ENCODE measurements at places on chromosomes 5 and 9.
A peak's percentile ranks its signal among the peaks of the same experiment; 100 is the strongest.

GRCh38 chr9:16828340-16829281 is 41.9 kb downstream of the BNC2 start:
- DNase-seq: no peak

DNA sequence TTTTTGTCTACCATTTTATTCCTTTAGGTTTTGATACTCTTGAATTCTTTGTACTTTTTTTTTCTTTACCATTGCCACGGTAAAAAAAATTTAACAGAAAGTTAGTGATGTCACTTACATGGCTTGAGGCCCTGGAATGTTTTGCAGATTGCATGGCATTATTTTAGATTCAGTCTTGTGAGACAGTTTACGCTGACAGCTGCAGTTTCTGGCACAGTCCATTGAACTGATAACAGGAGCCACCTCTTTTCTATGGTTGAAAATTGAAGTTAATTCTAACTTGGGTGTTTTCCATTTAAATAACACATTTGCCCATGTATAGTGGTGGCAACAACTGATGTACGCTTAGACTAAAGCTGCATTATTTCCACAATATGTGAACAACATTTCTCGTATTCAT is 1028.5 kb downstream of the CDH18 start:
- DNase-seq: no peak

- DNase-seq: no peak
Measured at GRCh38 chr5:173098787-173099186, 42.6 kb downstream of the CREBRF start.

- no peak for DNase-seq
Measured at GRCh38 chr9:17065062-17065461, 69.8 kb upstream of the CNTLN start.

DNA sequence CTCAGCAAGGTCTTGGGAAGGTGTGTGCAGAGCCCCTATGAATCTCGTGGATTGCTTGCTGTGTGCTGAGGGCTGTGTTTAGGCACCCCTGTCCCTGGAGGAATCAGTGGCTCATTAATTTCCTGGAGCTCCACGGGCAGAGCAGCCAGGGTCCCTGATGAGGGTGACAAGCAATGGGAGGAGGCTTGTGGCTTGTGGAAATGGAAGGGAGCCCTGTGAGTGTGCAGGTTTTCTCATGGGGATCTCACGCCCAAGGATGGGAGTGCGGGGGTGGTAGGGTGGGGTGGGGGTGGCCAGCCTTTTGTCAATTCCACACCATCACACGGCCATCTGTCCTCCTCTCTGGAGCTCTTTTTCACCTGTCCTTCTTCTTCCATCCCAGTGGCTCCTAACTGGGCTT is 25.3 kb downstream of the PHF2 start:
- no peak for DNase-seq

- DNase-seq: no peak
Measured at GRCh38 chr5:173689171-173689736, 72.8 kb upstream of the BOD1 start.

- DNase-seq: no peak
Measured at GRCh38 chr9:38727497-38728001, 7.6 kb upstream of the FAM240B start.

DNA sequence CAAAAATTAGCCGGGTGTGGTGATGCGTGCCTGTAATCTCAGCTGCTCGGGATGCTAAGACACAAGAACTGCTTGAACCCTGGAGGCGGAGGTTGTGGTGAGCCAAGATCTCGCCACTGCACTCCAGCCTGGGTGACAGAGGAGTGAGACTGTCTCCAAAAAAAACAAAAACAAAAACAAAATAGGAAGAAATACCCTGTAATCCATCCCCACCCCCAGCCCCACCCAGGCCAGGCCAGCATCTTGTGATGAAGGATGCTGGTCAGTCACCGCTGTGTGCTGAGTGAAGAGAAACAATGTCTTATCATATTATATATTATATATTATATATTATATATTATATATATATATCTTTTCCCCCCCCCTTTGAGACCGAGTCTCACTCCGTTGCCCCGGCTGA is 15.4 kb upstream of the CCIN start:
- no peak for DNase-seq

DNA sequence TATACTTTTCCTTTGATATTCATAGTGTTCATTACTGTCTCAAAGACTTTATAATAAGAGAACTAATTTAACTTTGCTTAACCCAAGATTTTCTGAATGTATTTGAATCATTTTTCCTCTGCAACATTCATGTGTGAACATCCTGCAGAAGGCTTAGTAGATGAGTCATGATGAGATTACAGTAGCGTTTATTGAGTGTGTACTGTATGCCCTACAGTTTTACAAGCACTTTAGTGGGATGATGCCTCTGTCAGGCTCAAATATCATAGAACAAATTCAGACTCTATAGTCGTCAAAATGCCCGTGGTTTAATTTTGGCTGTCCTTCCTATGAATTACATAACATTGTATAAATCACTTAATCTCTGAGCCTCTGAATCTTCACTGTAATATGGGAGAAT is 41.2 kb downstream of the FYB1 start:
- no peak for DNase-seq

DNA sequence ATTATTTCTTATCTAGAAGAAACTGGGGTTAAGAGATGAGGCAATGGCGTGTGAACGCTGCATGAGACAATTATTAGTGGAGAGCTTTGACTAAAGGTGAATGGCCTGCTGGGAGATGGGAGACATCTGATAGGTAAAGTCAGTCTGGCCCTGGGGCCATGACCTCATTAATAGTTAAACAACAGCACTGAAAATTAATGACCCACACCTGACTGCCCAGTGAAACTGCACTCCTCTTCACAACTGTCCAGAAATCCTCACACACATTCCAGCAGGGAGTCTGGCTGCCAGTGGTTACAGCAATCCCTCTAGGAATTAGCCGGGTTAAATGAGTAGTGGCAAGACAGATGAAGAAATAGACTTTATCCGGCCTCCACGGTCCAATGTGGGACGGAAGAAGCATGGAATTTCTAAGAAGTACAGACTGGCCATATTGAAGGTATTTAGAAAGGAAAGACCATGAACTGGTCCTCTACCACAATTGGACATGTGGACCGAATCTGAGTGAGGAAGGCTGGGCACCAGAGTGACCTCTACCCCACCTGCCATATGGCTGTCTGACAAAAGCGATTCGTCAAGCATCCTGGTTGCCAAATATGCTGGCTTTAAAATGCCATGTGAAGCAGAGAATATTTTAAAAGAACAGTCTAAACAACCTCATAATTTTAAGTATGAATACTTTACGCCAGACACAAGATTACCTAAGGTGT is 138.4 kb downstream of the EFNA5 start:
- DNase-seq: no peak

- DNase-seq: no peak
Measured at GRCh38 chr5:23208959-23209431, 298.4 kb upstream of the PRDM9 start.

DNA sequence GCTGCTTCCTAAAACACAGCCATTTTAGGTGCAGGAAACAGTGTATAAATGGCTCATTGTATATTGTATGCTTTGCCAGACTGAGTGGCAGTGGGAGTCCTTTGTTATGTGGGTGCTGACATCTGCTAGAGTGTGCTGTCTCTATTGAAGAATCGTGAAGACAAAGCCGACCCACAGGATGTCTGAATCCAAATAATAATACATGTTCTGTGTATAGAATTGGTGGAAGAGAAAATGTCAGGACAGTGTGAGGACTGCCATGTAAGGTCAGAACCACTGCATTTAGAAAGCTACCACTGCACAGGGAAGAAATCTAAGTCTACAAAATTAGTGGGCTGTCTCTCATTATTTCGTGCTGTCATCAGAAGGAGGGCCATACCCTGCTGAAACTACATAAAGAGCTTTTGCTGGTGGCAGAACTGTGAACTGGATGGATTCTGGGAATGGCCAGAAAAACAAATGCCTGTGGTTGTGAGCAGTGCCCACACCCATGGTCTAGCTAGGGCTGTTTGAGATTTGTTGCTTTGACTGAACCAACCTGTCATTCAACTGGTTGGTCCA is 2.5 kb downstream of the IL7R start:
- DNase-seq: no peak

GRCh38 chr9:114958844-114959235 is 28.4 kb upstream of the TNFSF8 start:
- no peak for DNase-seq

DNA sequence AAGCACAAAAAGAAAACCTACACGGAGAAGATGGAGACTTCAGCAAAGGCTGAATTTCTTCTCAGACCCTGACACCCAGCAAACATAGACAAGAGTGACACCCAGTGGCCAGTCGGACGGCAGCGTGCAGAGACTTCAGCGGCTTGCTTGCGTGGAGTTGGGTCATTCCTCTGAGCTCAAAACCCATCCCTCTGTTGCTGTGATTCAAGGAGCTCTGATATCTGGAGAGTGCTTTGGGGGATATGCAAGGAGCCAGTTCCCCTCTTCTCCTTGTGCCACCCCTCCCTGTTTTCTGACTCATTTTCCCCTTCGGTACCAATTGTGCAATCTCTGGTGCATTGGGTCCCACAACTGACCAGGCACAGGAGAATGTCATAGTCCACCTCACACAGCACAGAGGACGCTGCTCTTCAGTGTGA is 27.5 kb downstream of the SH3TC2 start:
- peak; percentile 34 for DNase-seq

- no peak for DNase-seq
Measured at GRCh38 chr5:27571681-27572080, 533.3 kb upstream of the CDH9 start.

GRCh38 chr9:92608241-92608908 is 61.6 kb downstream of the IPPK start:
- no peak for DNase-seq

- DNase-seq: no peak
Measured at GRCh38 chr5:76942581-76942980, 10.3 kb upstream of the CRHBP start.

GRCh38 chr5:109199289-109199688 is 210.5 kb downstream of the PJA2 start:
- no peak for DNase-seq

GRCh38 chr9:23278561-23278960 is 547.5 kb downstream of the ELAVL2 start:
- no peak for DNase-seq

GRCh38 chr9:128862401-128862851 is 19.3 kb downstream of the KYAT1 start:
- DNase-seq: no peak

DNA sequence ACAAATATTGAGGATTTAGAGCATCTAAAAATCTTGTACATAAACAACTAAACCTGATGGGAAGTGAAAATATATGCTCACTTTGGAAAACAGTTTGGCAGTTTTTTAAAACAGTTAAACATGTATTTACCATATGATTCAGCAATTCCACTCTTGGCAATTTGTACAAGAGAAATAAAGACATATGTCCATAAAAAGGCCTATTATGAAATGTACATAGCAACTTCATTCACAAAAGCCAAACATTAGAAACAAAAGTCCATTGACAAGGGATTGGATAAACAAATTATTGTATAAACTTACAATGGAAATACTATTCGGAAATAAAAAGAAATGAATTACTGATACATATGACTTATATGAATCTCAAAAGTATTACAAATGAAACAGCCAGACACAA is 196.2 kb upstream of the SLC24A2 start:
- no peak for DNase-seq

- DNase-seq: no peak
Measured at GRCh38 chr9:83479765-83480164, 58.4 kb downstream of the FRMD3 start.

GRCh38 chr9:125633116-125633745 is 73.8 kb downstream of the MAPKAP1 start:
- no peak for DNase-seq

DNA sequence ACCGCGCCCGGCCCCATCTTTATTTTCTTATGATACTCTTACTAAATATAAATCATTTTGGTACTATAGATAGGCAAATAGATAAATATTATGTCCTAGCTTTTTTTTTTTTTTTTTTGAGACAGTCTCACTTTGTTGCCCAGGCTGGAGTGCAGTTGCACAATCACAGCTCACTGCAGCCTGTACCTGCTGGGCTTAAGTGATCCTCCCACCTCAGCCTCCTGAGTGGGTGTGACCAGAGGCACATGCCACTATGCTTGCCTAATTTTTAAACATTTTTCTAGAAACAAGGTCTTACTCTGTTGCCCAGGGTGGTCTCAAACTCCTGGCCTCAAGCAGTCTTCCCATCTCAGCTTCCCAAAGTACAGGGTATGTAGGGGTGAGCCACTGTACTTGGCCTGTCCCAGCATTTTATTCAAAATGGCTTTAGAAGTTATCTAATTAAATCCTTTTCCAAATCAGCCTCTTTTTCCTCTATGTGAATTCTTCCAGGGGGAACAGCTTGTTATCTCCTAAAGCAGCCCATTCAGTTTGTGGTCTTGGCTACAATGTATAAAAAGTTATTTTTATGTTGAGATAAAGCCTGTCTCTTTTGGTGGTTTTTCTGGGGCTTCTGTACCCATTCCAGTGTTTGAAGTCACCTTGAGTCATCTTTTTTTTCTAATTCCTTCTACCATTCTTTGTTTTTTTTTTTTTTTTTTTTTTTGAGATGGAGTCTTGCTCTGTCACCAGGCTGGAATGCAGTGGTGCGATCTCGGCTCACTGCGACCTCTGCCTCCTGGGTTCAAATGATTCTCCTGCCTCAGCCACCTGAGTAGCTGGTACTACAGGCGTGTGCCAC is 12.1 kb downstream of the MELK start:
- no peak for DNase-seq

- no peak for DNase-seq
Measured at GRCh38 chr5:87183896-87184295, 83.8 kb upstream of the RASA1 start.

GRCh38 chr5:57501414-57502201 is 19.0 kb upstream of the ACTBL2 start:
- no peak for DNase-seq

GRCh38 chr9:72809586-72809985 is 143.3 kb downstream of the ALDH1A1 start:
- no peak for DNase-seq

DNA sequence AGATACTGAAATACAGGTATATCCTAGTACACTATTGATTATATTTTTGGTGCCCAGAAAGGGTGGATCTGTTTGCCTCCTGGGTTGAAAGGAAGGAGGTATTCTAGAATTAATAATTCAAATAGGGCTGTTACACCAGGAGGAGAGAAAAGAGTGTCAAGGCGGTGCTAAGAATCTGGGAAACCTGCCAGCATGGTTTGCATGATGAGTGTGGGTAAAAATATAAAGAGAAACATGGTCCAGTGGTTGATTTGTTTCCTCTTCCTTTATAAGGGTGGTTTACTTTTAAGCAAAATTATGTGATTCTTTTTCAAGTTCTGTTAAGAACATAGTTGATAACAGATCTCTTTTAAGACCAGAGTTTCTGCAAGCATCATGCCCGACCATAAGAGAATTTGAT is 69.4 kb upstream of the NFIB start:
- DNase-seq: no peak

Measured in T-helper 17 cell (primary cell).